ENCODE measurements at places on chromosomes 7 and 10.

GRCh38 chr10:43046288-43046991, 30.4 kb upstream of the RET start:
- DNase-seq, result no peak

- DNase-seq, result no peak
Observed at GRCh38 chr7:45217358-45217757, 59.8 kb downstream of the RAMP3 start.

- no peak for DNase-seq
Observed at GRCh38 chr10:13617116-13617515, 30.4 kb downstream of the PRPF18 start.

DNA sequence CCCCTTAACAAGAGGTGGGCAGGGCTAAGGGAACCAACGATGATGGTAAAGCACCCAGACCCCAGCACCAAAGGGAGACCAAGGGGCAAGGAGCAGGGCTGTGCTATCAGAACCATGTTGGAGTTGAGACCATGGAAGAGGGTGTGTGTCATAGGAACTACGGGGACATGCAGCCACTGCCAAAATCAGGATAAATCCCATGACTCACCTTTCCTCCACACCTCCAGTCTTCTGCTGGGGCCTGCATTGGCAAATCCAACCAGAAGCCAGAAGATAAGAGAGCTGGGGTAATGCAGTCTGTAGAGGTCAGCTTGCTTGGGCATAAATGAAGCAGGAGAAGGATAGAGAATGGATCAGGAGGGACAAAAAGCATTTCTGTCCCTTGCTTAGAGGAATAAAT, 42.7 kb upstream of the SMARCD3 start:
- DNase-seq, result no peak

DNA sequence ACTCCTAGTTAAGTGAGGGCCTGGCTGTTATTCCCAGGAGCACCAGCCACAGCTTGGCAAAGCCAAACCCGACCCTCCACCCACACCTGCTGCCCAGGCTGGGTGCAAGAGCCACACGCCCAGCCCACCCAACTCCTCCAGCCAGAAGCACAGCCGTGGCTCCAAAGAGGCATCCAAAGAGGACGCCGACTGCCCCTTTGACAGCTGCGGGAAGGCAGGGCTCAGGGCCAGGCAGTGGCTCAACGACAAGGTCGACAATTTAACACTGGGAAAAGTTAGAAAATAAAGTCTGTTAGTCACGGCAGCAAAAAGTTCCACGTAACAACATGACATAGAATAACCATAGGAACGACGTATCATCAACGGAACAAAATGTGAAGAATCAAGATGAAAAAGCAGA, 54.3 kb downstream of the DPYSL4 start:
- no peak for DNase-seq

GRCh38 chr10:95840121-95840520, 67.7 kb upstream of the CC2D2B start:
- DNase-seq, result no peak

DNA sequence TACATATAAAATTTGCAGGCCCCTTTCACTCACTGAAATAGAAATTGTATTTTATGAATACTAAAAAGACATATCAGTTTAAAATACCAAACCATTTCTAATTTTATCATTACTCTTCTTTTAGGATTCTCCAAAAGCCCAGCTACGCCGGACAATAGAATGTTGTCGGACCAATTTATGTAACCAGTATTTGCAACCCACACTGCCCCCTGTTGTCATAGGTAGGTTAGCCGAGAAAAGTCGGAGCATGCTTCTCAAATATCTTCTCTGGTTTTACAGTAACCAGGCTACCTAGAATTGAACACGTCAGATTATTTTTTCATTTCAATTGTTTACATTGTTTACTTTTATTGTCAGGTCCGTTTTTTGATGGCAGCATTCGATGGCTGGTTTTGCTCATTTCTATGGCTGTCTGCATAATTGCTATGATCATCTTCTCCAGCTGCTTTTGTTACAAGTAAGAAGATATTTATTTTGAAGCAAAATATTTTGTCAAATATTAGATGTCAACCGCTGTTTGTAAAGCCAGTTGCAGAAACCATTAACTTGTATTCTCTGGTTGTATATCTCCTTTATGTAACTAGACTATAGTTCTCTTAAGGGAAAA, 57.6 kb downstream of the MMRN2 start:
- no peak for DNase-seq

- DNase-seq, result no peak
Observed at GRCh38 chr10:117597216-117597615, 54.7 kb downstream of the EMX2 start.

- DNase-seq, result no peak
Observed at GRCh38 chr7:43750016-43750887, 8.2 kb upstream of the BLVRA start.

- no peak for DNase-seq
Observed at GRCh38 chr10:97573021-97573420, 442 bp downstream of the ANKRD2 start.

DNA sequence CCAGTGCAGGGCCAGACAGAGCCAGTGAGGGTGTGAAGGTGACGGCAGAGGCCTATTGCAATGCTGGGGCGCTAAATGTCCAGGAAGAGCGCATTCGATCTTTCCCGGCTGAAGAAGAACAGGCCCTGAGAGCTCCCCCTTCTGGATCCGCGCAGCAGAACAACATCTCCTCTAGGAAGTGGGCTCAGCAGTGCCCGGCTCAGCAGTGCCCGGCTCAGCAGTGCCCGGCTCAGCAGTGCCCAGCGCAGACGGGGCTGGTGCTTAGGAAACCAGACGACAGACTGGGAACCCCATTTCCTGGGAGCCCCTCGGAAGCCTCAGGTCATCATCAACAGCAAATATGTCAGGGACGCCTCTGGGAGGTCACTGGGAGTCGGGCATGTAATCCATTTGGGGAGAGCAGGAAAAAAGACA, 4.7 kb upstream of the NOS3 start:
- DNase-seq, result no peak

DNA sequence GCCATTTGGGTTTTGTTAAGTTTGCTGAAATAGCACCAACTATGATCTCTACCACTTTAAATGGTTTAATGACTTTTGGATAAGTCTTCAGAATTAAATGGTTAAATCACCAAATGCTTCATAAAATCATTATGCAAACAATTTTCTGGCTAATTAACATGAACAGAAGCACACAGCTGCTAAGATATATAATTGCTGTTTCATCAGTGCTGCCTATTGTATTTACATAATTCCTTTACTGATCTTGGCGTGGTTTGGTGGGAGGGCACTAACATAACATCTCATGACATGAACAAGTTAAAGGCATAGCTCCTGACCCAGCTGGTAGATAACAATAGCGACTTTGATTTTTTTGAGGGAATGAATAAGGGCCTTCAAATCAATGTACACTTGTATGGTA, 94.1 kb downstream of the FZD1 start:
- DNase-seq, result no peak

DNA sequence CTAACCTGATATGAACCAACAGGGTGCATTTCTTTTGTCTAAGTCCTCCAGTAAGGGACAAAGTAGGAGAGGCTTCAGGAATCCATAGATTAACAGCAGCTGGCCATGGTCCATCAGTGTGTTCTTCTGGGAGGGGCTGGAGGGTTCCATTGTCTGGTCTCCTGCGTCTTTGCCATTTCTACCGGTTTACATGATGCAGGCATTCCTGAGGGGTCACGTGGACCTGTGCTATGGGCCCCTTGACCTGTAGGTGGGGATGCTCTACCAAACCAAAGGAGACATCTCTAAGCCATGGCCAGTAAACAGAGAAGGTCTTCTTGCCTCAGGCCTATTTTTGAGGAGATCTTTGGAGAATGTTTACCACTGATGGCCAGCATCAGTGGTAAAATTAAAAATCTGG, 28.7 kb upstream of the HABP2 start:
- DNase-seq, result no peak

DNA sequence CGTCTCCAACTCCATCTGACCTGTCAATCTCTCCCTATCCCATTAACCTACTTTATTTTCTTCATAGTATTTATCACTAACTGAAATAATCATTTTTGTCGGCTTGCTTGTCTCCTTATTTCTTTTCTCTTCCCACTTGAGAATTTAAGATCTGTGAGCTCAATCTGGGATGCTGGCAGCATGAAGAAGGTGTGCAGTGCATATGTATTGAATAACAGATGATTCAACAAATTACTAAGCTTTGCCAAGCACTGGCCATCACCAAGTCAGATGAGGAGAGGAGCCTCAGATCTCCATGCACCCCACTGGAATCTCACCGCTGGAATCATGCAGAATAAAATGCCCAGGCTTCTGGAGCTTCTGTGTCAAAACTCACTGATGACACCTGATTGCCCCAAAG, 47.6 kb upstream of the PPP1R3C start:
- DNase-seq, result no peak

GRCh38 chr7:16083931-16084330, 337.4 kb downstream of the CRPPA start:
- no peak for DNase-seq

DNA sequence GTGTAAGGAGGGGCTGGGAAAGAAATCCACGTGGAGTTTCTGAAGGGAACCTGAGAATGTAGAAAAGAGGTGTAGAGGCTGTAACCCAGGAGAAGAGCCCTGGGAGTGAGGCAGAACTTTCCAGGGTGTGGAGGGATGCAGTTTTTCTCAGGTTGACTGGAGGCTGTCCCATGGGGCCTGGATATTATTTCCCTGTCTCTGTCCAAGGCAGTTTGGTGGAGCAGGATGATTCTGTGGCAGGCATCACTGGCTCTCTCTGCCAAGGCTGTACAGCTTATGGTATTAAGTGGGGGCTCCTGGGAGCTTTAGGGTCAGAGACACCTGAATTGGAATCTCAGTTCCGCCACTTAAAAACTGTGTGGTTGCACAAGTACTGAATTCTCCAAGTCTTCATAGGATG, 81.6 kb downstream of the CHN2 start:
- DNase-seq, result no peak

- no peak for DNase-seq
Observed at GRCh38 chr10:129770286-129770685, 193.8 kb downstream of the EBF3 start.

DNA sequence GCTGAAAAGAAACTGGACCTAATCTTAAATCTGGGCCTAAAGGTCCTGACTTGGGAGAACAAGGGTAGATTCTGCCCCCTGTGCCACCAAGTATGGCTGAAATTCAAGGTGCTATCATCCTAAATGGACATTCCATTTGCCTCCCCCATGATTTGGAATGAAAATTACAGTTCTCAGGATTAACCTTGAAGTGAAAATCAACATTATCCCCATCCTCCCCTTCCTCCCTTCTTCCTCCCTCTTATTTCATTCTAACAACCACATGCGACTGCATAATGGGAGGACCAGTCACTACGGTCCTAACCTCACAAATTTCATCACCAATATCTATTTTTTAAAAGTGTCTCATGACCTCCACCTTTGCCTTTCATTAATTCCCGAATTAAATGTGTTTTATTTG, 62.1 kb downstream of the SEMA3C start:
- DNase-seq, result no peak

DNA sequence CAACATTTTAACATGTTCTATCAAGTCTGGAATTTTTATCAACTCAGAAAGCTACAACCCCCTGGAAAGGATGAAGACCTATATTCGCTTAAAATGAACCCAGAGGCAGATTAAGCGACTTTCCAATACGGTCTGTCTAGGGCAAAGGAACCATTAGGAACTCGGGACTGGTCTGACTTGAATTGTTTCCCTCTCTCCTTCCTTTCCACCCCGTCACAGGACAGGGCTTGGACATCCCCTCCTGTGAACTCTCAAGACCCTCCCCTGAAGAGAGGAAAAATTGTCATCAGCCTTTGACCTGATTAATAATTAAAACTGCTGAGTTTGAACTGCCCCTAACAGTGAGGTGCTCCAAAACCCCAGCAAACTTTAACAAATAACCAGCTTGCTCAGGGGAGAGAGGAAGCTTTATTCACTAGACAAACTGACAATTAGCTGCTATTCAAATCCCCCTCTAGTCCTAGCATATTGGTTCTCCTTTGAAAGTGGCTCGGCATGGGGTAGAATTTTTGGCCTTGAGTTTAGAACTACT, 22.6 kb upstream of the SLF2 start:
- DNase-seq, result no peak

DNA sequence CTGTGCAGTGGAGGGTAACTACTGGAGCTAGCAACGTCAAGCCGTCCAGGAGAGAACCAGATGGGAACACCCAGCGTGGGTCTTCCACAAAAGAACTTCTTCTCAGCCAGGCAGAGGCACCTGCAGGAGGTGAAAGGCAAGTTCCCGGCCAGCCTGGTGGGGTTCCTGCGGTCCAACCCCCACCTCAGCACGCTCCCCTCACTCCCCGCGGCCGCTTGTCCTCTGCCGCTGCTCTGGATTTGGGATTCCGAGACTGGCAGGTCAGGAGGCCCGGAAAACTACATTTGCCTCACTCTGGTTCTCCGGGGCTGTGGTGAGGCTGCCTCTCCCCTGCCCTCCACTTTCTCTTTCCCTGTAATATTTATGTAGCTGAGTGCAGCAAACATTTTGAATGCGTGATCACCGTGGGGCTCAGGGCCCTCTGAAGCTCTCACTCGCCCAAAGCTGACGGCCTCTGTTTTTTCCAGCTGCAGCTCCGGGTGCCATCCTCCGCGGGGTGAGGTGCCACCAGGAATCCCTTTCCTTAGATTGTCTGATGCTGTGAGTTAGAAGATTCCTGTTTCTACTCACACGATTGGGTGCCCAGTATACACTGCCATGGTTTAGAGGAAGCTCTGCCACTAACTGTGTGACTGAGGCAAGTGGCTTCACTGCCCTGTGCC, 366.9 kb downstream of the DNAJB6 start:
- no peak for DNase-seq

- no peak for DNase-seq
Observed at GRCh38 chr10:44863344-44864047, 47.6 kb upstream of the TMEM72 start.

- no peak for DNase-seq
Observed at GRCh38 chr7:91357379-91357778, 93.1 kb downstream of the FZD1 start.

DNA sequence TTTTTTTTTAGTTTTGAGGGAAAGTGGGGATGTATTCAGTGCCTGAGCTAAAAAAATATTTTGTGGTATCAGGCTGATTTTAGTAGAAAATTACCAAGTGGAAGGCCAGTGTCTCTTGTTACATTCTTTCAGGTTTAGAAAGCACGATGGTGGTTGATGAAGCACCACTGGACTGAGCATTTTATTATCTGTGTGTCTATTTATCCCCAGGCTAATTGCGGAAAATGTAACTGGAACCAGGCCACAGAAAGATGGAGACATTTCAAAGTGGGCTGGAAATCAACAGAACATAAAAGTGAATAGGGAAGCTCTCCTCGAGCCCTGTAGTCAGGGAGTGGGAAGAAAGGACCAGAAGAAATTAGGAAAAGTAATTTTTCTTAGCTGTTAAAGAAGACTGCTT, 261.0 kb downstream of the STK31 start:
- DNase-seq, result no peak

GRCh38 chr10:123303581-123304337, 149.6 kb downstream of the BUB3 start:
- DNase-seq, result no peak

DNA sequence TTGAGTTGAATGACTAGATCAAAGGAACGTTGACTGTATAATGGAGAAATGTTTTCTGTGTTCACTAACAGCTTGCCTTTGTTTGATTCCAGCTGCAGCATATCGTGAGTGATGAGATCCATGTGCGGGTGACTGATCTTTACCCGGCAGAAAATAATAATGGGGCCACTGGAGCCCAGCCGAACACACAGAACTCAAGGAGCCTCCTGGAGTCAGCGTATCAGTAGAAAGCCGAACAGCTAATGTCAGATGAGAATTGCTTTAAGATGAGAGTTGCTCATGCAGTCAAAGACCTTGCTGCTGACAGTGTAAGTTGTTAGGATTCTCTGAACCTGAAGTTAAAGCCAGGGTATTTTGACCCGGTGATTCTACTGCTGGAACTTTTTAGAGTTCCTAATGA, 34.3 kb upstream of the MTPAP start:
- no peak for DNase-seq

GRCh38 chr10:34922138-34922537, 107.0 kb upstream of the PARD3 start:
- DNase-seq, result no peak
